Mammary epithelial cell (primary cell): ENCODE measurements at places on chromosomes 6 and 20.

DNA sequence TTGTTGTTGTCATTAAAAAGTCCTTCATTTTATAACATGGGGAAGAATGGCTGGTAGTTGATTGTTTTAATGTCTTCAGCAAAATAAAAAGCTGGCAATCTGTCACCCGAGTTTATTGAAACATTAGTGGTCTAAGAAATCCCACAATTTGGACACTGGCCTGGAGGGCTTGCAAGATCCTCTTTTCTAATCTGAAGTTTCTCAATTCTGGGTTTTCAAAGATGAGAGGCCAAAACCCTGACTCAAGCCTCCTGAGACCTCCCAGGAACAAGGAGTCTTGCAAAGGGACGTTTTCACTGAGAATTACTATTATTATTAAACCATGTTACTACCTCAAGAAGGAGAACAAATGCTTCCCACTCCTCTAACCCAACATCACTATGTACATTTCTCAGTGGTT is 19.5 kb downstream of the MAP1LC3A start:
- DNase-seq, result no peak

GRCh38 chr6:35049900-35050756 is 91.0 kb downstream of the TCP11 start:
- no peak for DNase-seq

DNA sequence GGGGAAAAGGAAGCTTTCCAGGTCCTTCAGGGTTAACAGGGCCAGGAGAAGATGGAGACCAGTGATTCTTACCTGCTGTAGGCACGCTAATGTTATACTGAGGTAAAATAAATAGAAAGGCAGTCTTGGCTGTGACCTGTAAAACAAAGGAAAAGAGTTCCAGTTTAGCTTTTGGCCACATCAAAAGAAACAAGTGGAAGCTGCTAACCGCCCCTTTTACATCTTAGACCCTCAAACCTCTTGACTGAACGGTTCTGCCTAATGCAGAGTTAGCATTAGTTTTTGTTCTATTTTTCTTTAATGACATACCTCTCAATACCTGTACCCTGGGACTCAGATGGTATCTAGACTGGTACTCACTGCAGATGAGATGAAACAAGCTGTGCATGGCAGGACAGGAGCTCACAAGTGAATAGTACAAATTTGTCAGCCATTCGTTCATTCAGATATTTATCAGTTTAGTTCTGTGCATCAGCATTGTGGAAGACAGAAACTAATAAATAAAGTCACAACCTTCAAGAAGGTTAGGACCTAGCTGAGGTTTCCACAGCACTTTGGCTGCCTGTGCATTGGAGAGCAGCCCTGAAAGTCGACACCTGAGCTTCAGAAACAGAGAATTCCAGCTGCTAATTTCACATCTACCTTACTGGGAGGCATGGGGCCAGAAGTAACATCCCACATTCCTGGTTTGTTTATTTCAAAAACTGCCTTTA is 41.0 kb downstream of the TRAM2 start:
- no peak for DNase-seq

DNA sequence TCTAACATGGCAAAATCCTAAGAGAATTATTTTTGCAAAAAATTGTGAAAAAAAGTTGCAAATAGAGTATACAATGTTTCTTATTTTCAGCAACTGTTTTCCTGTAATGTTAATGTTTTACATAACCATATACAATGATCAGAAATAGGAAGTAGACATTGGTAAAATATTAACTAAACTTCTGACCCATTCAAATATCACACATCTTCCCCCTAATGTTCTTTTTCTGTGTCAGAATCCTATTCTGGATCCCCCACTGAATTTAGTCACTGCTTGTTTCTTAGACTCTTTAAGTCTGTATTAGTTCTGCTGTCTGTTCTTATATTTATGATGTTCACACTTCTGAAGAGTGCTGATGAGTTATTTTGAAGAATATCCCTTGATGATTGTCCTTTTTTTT is 62.0 kb downstream of the HFE start:
- no peak for DNase-seq

GRCh38 chr6:153956808-153957207 is 82.2 kb upstream of the OPRM1 start:
- DNase-seq, result peak; percentile 25

DNA sequence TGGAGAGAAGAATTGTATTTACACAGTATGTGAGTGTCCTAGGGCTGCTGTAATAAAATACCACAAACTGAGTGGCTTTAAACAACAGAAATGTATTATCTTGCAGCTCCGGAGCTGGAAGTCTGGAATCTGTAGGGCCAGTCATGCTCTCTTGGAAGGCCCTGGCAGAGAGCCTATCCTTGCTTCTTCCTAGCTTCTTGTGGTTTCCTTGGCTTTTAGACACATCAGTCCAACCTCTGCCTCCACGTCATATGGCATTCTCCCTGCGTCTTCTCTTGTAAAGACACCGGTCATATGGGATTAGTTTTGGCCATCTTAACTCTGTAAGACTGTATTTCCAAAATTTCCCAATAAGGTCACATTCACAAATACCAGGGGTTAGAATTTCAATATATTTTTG is 10.8 kb downstream of the FNDC1 start:
- no peak for DNase-seq

GRCh38 chr6:551829-552350 is 105.0 kb downstream of the HUS1B start:
- no peak for DNase-seq

DNA sequence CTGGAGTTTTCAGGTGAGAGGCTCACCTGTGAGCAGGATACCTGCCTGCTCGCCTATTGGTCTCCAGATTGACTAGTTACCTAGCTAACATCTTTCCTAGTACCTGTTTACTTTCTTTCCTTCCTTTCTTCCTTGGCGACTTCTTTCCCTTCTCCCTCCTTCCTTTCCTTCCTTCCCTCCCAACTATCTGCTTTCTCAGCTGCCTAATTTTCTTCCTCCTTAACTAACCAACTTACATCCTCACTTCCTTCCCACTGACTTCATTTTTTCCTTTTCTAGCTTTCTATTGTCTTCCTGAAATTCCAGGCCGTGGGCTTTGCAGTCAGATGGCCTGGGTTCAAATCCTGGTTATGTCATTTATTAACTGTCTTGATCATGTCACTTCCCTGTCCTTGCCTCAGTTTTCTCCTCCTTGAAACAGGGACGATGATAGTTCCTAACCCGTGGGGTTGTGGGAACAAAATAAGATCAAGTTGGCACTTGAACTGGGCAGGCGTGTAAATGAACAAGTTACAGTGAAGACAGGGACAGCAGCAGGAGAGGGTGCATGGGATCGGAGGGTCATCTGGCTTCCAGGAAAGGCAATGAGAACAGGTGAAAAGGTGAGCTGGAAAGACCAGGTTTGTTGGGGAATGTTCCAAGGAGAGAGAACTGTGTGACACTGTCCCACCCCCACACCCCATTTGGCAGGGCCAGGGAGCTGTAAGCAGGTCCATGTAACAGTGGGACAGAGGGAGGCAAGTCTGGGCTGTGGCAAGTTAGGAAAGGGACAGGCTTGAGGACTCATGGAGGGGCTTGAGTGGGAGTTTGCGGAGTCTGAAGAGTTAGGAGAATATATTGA is 540 bp downstream of the SGK2 start:
- no peak for DNase-seq

- DNase-seq, result no peak
Measured at GRCh38 chr6:118203545-118203944, 296.5 kb downstream of the SLC35F1 start.
